ENCODE measurements at places on chromosomes 11 and 22.
A peak's percentile ranks its signal among the peaks of the same experiment; 100 is the strongest.

- no peak for DNase-seq
These were observed 5.7 kb downstream of the MUC5AC start for GRCh38 chr11:1163321-1163910.

GRCh38 chr22:46460857-46461256 is 76.6 kb downstream of the CELSR1 start:
- no peak for DNase-seq

DNA sequence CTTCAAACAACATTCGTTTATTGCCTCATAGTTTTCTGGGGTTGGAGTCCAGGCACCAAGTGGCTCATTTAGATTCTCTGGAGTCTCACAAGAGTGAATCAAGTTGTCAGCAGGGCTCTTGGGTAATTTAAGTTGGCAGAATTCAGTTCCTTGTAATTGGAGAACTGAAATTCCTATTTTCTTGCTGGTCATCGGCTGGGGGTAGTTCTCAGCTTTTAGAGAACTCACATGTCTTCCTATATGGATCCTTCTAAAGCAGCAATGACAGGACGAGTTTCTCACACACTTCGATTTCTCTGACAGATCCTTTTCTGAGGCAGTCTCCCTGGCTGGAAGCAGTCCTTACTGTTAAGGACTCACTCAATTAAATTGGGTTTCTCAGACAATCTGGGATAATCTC is 17.3 kb upstream of the OOSP4B start:
- DNase-seq = no peak

GRCh38 chr22:29258407-29259252 is 9.2 kb downstream of the RHBDD3 start:
- DNase-seq = no peak

GRCh38 chr11:133263332-133263731 is 269.0 kb downstream of the OPCML start:
- DNase-seq = no peak

- DNase-seq = no peak
These were observed 61.4 kb upstream of the KIRREL3 start for GRCh38 chr11:127061947-127062346.

DNA sequence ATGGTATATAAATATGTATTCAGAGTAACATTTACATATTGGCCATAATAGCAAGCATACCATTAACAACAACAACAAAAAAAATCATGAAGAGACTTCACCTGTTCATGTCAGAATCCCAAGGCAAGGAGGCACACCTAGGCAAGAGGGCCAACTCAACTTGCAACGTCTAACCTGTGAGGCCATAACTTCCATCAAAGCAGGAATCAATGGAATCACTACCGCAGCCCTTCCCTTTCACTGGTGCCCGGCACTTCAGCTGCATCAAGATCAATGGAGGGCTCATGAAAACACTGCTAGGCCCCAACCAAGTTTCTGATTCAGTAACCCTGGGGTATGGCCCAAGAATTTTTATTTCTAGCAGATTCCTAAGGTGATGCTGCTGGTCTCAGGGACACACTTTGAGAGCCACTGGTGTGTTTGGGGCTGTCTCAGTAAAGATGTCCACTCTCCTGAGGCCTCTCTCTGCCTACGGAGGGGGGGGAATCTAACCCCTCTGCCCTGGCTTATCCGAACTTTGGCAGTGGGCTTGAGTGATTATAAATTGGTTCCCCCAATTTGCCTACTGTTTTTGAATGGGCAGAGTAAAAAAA is 8.0 kb downstream of the ZFTA start:
- no peak for DNase-seq

DNA sequence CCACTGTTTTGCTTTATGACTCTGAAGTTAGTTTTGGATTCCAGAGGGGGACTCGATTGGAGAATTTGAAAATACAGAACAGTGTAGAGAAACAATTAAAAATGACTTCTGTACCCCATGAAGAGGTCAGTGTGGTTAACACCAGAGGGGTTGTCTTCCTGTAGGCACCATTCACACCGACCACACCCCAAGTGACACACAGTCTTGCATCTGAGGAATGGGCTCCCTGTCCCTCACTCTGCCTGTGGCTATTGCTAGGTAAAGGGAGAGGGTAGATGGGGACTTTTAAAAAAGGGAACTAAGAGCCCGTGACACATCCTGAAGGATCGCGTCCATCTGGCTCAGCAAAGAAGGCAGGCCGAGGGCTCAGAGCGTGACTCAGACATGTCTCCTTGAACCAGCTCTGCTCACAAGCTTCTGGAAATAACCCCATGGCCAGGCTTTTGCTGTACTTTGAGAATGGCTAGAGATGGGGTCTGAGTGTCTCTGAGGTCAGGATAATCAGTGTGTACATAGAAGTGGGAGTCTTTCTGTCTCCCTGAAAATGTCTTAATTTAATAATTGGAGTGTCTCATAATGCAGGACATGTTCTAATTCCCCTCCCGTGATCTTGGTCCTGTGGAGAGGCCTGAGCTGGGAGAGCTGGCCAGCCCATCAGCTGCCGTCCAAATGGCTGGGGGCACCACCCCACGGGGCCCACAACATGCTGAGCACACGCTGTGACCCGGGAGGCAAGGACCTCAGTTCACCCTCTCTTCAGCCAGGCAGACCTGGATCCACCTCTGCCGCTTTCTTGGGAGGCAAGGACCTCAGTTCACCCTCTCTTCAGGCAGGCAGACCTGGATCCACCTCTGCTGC is 39.3 kb downstream of the SGSM1 start:
- DNase-seq = no peak

DNA sequence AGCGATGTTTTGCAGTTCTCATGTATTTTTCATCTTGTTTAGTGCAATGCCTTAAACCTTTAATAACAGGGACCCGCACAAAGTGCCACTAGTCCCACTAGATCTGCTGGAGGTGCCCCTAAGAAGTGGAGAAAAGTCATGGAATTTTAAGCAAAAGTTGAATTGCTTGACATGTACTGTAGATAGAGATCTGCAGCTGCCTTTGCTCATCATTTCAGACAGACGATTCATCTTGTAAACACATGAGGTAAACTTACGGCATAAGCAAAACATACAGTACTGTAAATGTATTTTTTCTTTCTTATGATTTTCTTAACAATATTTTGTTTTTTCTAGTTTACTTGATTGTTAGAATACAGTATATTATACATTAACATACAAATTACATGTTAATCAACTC is 295.6 kb downstream of the CASP12 start:
- DNase-seq = no peak

- DNase-seq = no peak
These were observed 1402.6 kb downstream of the FAM181B start for GRCh38 chr11:81331088-81331487.

- DNase-seq = no peak
These were observed 95.4 kb upstream of the PITPNB start for GRCh38 chr22:28014211-28015045.

DNA sequence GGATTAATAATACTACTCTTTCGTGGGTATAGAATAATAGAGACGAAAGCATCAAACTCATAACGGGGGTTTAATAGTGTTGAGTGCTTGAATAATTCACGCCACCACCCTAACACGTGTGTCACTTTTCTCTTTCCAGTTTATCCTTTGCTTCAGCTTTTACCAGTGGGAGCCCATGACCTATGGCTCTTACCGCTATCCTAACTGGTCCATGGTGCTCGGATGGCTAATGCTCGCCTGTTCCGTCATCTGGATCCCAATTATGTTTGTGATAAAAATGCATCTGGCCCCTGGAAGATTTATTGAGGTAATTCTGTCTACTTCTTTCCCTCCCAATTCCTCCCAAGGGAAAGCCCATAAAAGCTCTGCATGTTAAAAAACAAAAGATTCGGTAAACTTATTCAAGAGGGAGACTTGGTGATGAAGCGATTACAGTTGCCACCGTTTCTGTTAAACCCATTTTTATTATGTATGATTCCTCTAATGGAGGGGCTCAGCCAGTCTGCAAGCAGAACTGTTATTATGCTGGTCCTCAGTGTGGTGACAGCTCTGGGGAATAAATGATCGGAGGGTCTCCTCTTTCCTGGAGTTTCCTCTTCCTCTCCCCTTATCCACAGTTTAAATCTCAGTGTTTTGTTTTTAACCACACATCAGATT is 17.1 kb upstream of the NELL1 start:
- DNase-seq = no peak

GRCh38 chr22:39927544-39927943 is 26.7 kb downstream of the GRAP2 start:
- DNase-seq = peak; percentile 70

GRCh38 chr11:113690619-113691569 is 15.2 kb downstream of the TMPRSS5 start:
- DNase-seq = peak; percentile 59

Measured in activated CD4-positive, alpha-beta T cell treated with anti-CD3 and anti-CD28 coated beads, Interleukin-10, Interleukin-2, amounts not matched to agents 100 ng/mL and 50 ng/mL, durations not matched to agents 16 hours and 8 hours (primary cell).